Progenitor cell of endocrine pancreas (in vitro differentiated cells): ENCODE measurements at places on chromosomes 11 and 22.

GRCh38 chr22:28978863-28979796 is 82.5 kb downstream of the C22orf31 start:
- H3K36me3 ChIP-seq, result no peaks in the 10 kb centered on the region
- peaks cover 6% of the 10 kb centered on the region for H3K27me3 ChIP-seq
- DNase-seq, result no peak
- H3K4me3 ChIP-seq, result no peak overlapping the region

DNA sequence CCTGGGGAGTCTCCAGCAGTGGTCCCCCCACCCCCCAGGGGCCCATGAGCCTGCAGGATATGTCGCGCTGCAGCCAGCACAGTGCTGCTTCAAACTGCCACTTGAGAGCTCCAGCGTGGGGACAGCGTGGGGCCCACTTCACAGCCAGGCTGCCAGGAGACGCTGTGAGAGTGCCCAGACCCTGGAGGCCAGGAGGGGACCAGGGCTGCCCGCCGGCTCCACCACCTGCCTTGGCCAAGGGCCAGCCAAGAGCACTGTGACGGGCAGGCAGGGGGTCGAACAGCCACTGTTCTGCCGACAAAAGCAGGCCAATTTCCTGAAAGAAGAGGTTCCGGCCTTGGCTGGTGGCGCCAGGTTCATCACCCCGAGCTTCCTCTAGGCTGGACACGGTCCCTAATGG is 60.2 kb downstream of the FLRT1 start:
- H3K27ac ChIP-seq, result no peak overlapping the region
- H3K4me1 ChIP-seq, result peaks cover 13% of the 10 kb centered on the region
- DNase-seq, result no peak

- no peak for DNase-seq
- H3K36me3 ChIP-seq, result no peaks in the 10 kb centered on the region
- H3K4me3 ChIP-seq, result no peak overlapping the region
- no peaks in the 10 kb centered on the region for H3K4me1 ChIP-seq
Observed at GRCh38 chr22:41780746-41781505, 19.6 kb upstream of the CCDC134 start.

DNA sequence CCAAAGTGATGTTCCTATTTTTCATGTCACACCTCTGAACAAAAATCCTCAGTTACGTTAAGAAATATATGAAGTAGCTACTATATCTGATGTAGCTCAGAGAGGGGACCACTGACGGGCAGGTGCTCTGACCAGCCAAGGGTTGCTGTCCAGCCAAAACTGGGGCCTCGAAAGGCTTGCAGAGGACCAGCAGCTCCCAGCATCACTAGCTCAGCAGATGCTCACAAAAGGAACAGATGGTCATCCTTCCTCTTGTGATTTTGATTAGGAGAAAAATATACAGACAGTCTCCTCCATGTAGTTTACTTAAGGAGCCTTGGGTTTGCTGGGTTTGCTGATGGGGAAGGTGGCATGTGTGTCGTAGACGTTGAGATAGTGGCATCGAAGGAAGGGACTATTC is 374.6 kb upstream of the B3GAT1 start:
- DNase-seq, result no peak
- no peak overlapping the region for H3K27ac ChIP-seq
- H3K27me3 ChIP-seq, result peaks cover 19% of the 10 kb centered on the region
- no peak overlapping the region for H3K4me3 ChIP-seq

DNA sequence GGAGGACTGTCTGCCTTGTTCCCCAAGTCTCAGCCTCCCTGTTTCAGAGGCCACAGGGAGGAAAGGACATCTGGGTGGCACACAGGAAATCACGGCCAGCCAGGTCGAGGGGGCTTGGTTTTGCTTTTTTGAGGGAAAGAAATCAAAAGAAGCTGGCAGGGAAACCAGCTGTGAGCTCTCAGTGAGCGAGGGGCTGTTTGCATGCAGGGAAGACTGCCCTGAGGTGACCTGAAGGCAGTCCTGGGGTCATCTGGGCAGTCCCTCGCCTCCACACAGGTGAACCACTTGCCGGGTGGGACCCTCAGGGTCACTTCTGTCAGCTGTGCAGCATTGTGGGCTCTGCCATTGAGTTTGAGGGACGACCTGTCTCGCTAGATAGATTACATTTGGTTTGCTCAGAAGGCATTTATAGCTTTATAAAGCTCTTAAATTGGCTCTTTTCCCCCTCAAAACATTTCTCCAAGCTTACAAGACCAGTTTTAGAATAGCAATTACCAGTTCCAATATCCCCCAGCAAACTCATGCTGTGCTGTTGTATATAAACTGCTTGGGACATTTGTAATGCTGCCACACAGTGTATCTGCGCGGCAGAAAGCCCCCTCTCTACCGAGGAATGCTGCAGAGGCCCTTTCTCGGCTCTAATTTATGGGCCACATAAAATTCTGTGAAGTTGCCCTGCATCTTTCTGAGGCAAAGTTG is 28.3 kb downstream of the PKNOX2 start:
- H3K4me3 ChIP-seq, result no peak overlapping the region
- DNase-seq, result no peak
- no peaks in the 10 kb centered on the region for H3K27me3 ChIP-seq
- H3K36me3 ChIP-seq, result peaks cover 3% of the 10 kb centered on the region
- H3K27ac ChIP-seq, result peak overlapping the region; percentile 86
